ENCODE measurements at places on chromosomes 7 and 10. TPM values are rescaled to one million over a fixed set of nuclear protein-coding genes. Genes with fewer than 3 reads are reported as not detected.

TMEM130 gene
- not detected for polyA plus RNA-seq

WASHC2C gene
- polyA plus RNA-seq = 32.5 TPM

GRCh38 chr10:125340903-125341302 is 180.5 kb upstream of the CTBP2 start:
- no peaks in the 10 kb centered on the region for H3K36me3 ChIP-seq
- H3K27me3 ChIP-seq = no peaks in the 10 kb centered on the region
- H3K4me1 ChIP-seq = no peaks in the 10 kb centered on the region
- H3K4me3 ChIP-seq = no peak overlapping the region
- no peak overlapping the region for H3K27ac ChIP-seq
- no peak for DNase-seq

DNA sequence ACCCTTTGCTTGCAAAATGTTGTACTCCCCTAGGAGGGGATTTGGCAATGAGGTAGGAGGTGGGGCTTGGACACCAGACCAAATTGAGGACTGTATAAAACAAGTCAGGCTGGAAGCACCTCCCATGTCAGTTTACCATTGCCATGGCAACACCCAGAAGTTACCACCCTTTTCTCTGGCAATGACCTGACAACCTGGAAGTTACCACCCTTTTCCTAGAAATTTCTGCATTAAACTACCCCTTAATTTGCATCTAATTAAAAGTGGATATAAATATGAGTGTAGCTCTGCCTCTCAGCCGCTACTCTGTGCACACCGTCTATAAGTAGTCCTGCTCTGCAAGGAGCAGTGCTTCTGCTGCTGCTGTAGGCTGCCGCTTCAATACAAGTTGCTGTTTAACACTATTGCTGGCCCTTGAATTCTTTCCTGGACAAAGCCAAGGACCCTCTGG is 7.8 kb upstream of the BLNK start:
- no peak overlapping the region for H3K27ac ChIP-seq
- peaks cover 44% of the 10 kb centered on the region for H3K4me1 ChIP-seq
- no peak for DNase-seq

Data from B cell (primary cell).